GM12891 (cell line): ENCODE measurements at places on chromosomes 12 and 14.

DNA sequence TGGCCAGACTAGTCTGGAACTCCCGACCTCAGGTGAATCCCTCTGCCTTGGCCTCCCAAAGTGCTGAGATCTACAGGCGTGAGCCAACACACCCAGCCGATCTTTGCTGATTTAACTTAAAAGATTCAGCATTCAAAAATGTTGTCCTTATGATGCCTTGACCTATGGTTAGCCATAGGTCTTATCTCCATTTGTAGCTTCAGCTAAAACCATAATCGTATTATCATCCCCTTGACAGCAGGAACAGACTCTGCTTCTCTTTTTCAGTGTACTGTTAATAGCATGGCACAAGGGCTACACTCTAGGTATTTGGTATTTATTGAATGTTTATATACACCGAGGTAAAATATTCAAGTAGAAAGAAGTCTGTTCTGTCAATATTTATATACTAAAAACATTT is 15.3 kb downstream of the CCDC62 start:
- DNase-seq: no peak

GRCh38 chr14:96829791-96830190 is 32.6 kb downstream of the VRK1 start:
- DNase-seq: no peak

- no peak for DNase-seq
These were observed 14.3 kb downstream of the CFL2 start for GRCh38 chr14:34699873-34700621.

DNA sequence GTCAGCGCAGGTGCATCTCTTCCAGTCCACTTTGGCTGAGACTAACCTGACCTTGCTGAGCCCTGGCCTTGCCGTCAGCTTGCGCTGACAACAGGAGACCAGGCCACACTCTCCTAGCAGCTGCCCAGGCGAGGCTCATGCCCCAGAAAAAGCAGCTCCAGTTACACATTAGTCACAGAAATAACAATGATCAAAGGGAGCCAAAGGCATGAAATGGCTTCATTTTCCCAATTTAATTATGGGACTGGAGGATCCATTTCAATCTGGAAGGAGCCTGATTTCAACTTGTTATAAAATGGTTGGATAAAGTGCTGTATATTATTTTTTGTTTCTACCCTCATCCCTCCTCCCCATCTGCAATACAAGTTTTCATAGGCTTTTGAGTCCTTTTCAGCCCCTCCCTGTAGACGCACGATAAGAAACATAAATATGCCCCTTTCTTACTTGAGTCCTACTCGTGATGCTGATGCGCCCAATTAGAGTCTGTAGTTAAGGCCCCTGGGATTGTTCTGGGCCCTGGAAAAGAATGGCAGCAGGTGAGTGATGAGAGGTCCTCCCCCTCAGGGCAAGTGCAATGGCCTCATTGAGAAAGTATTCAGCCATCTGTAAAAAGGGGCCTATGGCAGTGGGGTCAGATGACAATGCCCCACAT is 376.0 kb downstream of the C12orf75 start:
- DNase-seq: no peak

- no peak for DNase-seq
These were observed 325.7 kb upstream of the STXBP6 start for GRCh38 chr14:25375639-25376038.
